Femur (tissue), 1 donor: ENCODE measurements at places on chromosomes 1 and 21.

- no peak for DNase-seq
These were observed 59.0 kb upstream of the EFHD2 start for GRCh38 chr1:15350551-15351200.

GRCh38 chr1:26378088-26378878 is 5.7 kb upstream of the ZNF683 start:
- DNase-seq, result peak; percentile 52

DNA sequence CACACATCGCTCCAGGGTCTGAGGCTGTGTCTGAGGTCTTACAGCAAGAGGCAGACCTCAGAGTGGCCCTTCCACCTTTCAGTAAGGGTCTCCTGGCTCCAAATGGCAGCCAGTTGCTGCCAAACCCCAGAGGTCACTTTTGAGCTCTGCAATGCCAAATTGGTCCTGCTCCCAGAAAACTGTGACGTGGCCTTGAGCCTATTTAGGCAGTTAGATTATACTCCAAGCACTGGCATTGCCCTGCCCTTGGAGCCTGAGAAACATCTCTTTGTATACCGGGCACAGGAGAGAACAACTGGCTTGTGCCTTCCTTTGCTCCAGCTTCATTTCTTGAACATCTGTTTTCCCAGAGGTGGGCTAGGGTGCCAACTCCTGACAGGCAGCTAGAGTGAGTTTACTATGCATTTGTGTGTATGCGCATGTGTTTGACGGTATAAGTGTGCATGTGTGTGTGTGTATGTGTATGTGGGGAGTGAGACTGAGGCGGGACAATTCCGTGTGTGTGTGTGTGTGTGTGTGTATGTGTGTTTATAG is 134.5 kb downstream of the IER5 start:
- no peak for DNase-seq

- no peak for DNase-seq
These were observed 167.8 kb downstream of the PIGK start for GRCh38 chr1:77051425-77051824.

GRCh38 chr1:240455228-240455821 is 156.6 kb downstream of the GREM2 start:
- DNase-seq, result no peak

GRCh38 chr21:43352568-43353281 is 74.2 kb downstream of the SIK1 start:
- DNase-seq, result no peak

DNA sequence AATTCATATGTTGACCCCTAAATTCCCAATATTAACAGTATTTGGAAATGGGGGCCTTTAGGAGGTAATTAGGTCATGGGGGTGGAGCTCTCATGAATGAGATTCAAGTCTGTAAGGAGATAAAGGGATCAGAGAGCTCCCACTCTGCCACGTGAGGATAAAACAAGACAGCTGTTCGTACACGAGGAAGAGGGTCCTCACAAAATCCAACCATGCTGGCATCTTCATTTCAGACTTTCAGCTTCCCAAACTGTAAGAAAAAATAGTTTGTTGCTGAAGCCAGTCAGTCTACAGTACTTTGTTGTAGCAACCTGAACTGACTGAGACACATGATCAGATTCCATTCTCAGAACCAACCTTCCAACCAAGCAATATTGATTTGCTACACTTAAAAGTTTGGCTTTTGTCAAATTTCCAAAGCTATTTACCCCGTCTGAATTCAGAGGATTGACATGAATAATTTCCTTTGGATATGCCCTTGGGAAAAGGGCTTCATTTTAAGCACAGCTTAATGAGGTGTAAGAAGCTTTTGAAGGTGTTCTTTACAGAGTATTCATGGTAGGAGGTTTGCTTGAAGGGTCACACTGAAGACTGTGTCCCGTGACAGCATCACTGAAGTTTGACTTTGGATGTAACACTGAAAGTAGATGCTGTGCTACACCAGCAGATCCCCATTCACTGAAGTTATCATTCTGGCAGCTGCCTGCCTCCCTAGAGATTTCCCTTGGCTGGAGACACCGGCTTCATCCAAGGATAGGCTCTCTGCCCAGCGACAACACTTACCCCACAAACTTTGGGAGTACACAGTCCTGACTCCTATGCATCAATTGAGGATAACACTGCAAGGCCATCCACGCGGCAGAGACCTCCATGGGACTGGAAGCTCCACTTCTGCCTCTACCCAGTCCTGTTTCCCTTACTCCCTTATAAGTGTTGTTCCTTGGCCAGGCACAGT is 4.9 kb upstream of the OMA1 start:
- DNase-seq, result no peak
